ENCODE measurements at places on chromosomes 2 and 18.

DNA sequence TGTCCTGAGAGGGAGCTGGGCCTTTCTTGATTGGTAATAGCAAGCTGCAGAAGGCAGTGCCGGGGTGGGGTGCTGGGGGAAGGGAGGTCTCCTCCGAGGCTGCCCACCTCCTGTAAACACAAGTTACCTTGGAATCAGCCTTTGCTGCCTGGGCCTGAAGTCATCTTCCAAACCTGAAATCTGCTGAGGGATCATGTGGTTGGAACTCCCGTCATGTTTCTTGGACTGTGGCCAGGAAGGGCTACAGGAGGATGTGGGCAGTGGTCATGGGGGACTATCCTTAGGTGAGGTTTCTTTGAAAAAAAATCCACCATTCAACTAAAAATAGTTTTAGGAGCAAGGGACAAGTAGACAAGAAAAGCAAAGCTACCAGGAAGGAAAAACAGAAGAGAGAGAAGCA is 74.2 kb downstream of the CDK15 start:
- DNase-seq: no peak

- DNase-seq: no peak
Measured at GRCh38 chr2:143906850-143907249, 613.1 kb downstream of the ZEB2 start.

GRCh38 chr2:61255580-61256437 is 93.8 kb downstream of the C2orf74 start:
- DNase-seq: no peak

DNA sequence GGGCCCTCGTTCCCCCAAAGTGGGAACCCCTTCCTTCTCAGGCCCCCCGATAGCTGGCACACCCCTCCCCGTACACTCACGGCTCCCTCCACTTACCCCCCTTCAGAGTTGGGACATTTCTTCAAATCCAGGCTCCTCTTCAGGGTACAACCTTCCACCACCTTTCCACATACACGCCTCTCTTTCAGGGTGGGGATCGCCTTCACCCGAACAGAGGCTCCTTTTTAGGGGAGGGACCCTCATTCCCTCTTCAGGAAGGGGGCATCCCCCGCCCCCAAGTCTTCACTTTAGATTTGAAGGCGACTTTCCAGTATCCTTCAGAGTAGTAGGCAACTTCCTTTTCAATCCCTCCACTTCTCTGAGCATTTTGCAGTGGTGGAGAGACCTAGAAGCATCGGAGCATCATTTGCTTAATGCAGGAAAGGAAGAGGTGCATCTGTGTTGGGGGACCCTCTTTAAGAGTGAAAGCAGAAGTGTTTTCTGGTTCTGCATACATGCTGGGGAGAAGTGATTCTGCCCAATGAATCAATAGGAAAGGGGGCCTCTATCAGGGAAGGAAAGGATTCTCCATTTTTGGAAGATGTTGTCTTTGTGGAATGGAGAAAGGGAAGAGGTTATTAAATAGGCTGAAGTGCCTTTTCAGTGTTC is 845 bp downstream of the EML4 start:
- DNase-seq: no peak

DNA sequence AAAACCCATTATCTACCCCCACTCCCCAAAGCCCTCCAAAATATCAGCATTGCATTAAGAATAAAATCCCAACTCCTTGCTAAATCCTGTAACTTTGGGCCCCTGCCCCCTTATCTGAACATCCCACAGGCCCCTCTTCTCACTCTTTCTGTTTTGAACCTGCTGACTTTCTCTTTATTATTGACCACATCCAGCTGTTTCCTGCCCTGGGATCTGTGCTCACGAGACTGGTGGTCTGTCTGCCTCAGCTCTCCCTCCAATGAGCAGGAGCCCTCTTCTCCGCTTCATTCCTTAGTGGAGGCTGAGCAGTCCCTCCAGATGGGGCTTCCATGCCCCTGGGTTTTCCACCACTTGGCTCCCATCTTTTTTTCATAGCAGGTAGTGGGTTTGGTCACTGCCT is 116.9 kb downstream of the ACKR3 start:
- DNase-seq: no peak

DNA sequence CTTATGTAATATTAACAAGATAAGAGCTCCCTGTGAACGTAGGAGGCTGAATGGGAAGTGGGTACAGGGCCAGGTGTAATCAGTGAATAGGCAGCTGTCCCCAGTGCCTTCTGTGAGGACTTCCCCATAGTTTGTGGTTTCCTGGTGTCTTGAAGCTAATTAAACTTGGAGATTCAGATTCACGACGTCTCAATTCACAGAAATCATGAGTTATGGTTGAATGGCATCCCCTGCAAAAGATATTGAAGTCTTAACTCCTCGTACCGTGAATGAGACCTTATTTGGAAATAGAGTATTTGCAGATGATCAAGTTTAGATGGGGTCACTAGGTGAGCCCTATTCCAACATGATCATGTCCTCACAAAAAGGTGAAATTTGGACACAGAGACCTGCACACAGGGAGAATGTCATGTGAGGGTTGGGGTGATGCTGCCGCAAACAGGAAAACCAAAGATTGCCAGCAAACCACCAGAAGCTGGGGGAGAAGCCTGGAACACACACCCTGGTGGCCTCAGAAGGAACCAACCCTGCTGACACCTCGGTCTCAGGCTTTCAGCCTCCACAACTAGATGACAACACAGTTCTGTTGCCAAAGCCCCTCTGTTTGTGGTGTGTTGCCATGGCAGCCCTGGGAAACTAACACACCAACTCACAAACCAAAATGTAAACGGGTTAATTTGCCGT is 13.2 kb downstream of the ARL4C start:
- DNase-seq: peak; percentile 82

- no peak for DNase-seq
Measured at GRCh38 chr2:75333646-75334045, 134.3 kb upstream of the TACR1 start.

DNA sequence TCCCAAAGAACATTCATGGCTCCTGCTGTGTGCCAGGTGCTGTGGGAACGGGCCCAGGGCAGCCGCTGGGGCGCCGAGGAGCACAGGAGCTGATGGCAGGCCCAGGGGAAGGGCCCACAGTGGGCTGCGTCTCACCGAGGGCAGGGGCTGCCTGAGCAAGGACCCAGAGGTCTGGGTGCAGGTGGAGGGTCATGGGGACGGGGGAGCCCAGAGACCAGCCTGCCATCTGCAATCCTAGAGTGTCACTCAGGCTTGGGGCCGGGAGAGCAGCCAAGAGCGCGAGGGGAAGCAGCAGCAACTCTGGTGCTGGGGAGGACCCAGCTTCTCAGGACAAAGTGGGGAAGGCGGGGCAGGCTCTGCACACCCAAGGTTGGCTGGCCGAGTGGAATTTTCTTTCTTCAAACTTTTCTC is 207.4 kb downstream of the HDAC4 start:
- no peak for DNase-seq

DNA sequence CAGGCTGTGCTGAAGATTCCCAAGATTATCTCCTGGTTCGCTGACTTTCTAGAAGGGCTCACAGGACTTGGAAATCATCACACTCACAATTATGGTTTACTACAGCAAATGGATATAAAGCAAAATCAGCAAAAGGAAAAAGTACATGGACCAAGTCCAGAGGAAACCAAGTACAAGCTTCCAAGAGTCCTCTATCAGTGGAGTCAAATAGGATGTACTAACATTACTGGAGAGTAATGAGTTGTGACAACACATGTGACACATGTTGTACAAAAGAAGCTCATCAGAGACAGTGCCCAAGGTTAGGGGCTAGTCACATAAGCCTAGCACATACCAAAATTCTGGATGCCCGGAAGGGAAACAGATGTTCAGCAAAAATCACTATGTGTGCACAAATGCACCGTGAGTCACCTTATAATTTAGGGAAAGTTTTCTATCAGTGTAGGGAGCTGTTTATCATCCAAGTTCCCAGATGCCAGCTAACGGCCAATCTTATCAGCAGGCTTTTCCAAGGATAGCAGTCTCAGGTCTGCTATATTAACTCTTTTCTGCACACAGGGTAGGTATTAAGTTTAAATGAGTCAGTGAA is 9.5 kb downstream of the TMEM237 start:
- DNase-seq: no peak

DNA sequence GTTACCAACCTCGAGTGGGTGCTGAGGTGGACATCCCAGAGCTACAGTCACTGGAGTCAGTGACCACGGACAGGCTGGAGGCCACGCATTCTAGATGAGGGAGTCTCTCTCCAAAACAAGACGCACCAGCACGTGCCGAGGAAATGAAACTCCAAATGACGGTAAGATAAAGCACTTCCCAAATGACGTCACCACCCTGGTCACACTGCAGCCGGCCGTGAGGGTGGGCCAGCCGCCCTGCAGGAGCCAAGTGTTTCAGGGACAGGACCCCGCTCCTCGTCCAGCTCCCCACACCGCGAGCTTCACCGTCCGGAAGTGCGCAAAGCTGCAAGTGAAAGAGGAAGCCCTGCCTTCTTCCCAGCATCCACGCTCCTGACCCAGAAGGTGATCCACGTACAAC is 99.4 kb downstream of the ZNF516 start:
- DNase-seq: no peak

- no peak for DNase-seq
Measured at GRCh38 chr2:174675615-174676014, 78.0 kb upstream of the WIPF1 start.

- DNase-seq: no peak
Measured at GRCh38 chr18:48813833-48814489, 136.8 kb downstream of the SMAD7 start.

DNA sequence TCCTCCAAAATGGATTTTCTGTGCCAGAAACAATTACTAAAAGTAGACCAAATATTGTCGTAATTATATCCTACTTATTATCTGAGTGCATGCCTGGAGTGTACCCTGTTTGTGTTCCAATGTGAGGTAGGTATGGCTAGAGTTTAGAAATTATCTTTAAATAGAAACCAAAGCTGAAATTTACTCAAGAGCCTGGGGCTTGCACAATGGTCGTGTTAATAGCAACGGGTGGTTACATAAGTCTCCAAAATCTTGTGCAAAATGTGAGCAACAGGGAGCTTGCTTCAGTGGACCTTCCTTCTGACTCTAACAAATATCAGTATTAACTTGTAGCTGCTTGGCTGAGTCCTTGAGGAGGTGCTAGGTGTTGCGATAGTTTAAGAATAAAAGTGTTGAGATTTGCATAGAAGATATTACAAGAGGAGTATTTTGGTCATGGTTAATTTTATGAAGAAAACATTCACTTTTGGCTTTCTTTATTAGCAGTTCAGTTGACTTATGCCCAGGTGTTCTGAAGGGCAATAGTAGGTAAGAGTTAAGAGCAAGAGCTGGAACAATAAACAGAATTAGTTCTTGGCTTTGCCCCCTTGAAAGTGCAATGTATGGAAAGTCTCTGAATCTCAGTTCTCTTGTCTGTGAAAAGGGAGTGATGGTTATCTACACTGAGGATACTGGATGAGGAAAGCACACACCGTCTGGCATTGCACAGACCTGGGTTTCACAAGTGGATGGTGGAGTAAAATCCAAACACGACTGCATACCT is 4.6 kb downstream of the CXCR4 start:
- peak; percentile 83 for DNase-seq

- no peak for DNase-seq
Measured at GRCh38 chr2:161913865-161914264, 160.2 kb downstream of the DPP4 start.

GRCh38 chr2:127843677-127844076 is 14.3 kb downstream of the POLR2D start:
- DNase-seq: no peak

- no peak for DNase-seq
Measured at GRCh38 chr18:45334191-45334590, 281.1 kb upstream of the SLC14A2 start.

- DNase-seq: no peak
Measured at GRCh38 chr2:102070058-102070642, 72.4 kb upstream of the IL1R1 start.

DNA sequence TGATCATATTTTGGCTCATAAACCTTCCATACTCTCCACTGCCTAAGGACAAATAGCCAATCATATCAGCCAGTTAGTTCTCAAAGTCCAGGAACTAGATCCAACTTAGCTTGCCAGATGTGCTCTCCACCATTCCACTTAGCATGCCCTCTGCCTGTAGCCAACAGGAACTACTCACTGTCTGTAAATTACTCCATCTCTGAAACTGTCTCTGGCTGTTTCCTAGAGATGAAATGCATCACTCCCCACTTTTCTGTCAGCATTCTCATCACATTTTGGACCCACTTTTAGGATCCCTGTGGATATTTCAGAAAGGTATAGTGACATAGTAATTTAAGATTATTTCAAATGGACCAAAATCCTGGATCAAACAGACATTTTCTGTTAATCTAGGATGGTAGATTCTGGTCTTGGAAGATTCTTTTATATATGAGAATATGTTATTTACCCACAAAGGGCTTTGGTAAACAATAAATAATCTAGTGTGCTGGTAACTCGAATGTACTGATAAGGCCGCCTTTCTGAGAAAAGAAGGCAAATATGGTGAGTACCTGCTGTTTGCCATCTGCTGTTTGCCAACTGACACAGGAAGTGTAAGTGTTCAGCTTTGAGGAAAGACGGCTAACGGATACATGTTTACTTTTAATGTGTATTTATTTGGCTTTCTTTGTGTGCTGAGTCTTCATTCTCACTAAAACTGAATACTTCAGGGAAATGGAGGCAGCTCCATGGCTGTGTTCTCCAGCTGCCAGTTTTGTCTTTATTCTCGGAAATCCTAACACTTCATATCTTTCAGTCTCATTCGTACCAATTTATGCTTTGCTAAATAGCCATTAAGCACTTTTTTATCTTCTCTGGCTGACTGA is 79.5 kb downstream of the EVA1A start:
- DNase-seq: no peak

- no peak for DNase-seq
Measured at GRCh38 chr2:148674063-148675020, 29.8 kb downstream of the EPC2 start.

- no peak for DNase-seq
Measured at GRCh38 chr2:575030-575726, 102.0 kb downstream of the TMEM18 start.

GRCh38 chr2:7691961-7692656 is 774.9 kb downstream of the RNF144A start:
- no peak for DNase-seq

DNA sequence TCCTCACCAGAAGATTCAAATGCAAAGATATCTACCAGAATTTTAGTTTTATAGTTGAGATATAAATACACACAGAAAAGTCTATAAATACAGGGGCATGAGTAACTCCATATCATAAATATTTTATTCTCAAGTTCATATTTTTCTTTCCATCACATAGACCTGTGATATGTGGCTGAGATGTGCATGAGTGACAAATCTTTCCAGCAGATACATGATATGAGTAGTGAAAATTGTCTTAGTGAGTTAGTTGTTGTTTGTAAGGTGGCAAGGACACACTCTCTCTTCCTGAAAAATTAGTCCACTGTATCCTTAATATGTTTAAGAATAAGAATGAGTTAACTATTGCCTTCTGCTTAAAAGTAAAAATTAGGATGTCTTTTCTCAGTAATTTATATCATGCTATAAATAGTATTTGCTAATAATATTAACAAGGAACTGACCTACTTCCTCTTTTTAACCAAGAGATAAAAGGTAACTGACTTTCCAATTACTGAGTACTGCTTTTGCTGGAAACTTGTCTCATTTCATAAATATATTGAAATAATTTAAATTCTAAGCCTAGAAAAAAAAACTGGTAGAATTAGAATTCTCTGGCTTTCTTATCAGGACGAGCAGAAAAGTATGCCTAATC is 85.2 kb upstream of the SESTD1 start:
- DNase-seq: no peak
